ENCODE measurements at places on chromosomes 11 and 22.

DNA sequence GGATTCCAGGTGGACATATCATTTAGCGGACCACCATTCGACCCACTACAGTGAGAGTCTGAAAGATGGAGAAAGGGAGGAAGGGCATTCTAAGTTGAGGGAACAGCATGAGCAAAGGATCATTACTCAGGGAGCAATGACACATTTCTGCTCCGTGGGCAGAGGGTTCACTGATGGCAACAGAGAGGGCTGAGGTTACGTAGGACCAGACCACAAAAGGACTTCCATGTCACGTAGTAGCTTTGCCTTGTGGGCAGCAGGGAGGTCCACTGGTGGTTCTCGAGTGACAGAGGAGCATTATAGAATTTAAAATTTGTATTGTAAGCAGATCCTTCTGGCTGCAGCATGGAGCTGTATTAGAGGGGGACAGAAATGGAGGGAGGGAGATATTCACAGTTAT, 109.7 kb upstream of the NAV2 start:
- no peak for DNase-seq

GRCh38 chr11:117700551-117700950, 96.5 kb downstream of the DSCAML1 start:
- DNase-seq: no peak

DNA sequence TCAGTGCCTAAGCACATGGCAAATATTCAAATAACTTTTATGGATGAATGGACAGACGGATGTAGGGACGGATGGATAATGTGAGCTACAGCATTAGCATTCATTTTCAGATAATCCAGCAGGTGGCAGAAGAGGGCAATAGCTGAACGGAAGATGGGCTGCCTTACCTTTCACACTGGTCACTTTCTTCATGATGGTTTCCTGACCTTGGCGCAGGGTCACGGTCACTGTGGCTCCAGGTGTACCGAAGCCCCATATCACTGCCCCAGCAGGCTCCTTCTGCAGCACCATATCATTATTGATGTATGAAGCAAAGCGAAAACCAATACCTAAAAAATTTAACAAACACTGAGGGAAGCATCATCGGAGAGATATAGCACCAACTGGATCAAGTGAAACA, 4.3 kb downstream of the SIAE start:
- peak; percentile 56 for DNase-seq

DNA sequence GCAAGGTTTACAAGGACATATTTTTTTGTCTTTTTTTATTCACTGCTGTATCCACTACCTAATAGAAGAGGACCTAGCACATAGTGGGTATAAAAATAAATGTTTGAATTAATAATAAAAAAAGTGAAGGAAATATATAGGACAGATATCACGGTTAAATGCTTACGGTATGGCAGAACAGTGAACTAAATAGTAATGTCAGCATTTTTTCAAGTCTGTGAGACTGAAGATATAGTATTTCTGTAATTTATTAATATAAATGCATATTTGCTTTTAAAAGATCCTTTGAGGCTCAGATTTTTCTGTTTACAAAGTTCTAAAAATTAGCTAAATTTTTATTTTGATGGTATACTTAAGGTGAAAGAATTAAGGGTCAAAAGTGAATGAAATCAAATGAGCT, 68.6 kb upstream of the CNTN5 start:
- no peak for DNase-seq

DNA sequence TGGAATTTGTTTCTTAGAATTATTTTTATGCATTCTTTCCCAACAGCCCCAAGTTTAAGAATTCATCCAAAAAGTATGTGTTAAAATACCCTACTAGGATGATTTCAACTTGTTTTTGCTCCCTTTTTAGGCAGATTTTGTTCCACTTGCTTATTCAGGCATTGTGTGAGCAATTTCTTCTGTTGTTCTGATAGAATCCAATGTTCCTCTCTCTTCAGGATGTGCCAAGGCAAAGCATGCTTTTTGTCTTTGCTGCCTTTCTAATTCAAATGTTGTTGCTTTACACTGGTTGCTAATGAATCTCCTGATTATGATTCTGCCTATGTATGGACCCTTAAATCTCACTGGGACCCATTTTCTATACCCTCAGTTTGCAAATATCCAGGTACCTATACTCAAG, 131.2 kb upstream of the ARHGAP42 start:
- DNase-seq: no peak

DNA sequence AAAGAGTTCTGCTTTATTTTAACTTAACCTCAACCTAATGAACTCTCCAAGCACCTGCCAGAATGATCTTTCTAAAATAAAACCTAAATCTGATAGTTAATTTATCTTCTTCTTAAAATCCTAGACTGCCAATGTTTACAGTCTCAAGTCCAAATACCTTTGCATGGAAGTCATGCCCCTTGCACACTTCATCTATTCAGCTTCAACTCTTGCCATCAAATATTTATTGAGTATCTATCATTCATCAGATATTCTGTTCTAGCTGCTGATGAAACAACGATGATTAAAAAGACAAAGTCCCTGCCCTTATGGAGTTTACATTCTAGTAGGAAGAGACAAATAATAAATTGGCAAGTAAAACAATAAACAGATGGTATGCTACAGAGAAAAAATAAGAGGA, 101.7 kb downstream of the APOL5 start:
- no peak for DNase-seq

DNA sequence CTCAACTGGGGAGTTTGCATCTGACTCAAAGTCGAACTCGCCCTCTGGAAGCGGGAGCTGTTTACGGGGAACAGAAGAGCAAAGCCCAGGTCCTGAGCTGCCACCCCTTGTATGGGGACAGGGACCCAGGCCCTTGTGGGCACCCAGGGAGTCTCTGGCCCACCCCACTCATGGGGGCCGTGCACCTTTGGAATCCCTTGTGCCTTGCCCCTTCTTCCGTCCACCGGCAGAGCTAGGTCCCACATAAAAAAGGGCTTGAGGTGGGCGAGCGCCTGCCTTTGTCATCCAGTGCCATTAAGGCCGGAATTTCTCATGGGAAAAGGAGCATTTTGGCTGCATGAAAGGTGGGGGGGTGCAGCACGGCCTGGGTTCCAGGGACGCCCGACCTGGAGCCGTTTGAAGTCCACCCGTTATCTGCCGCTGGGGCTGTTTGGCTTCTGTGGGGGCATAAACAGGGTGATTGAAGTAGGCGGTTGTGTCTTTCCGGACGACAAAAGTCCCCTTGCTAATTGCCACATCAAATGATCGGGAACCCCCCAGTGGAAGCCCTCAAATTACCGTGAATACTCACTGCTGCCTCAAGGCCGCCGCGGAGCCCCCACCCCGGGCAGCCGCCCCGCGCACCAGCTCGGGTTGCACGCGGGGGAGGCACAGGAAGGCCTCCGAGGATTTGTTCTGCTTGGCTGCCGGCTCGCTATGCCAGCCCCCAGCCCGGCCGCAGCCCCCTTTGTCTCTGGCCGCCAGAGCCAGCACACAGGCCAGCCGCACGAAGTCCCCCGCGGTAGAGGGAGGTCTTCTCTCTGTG, 49.0 kb upstream of the FGF3 start:
- DNase-seq: no peak

Data from hematopoietic multipotent progenitor cell treated with erythropoietin and hydrocortisone succinate and interleukin-3 and kit ligand, for 15 days (in vitro differentiated cells).